ENCODE measurements at places on chromosomes 16 and 17. TPM values are rescaled to one million over a fixed set of nuclear protein-coding genes. Genes with fewer than 3 reads are reported as not detected.

HID1 gene
- 45.6 TPM for total RNA-seq

TMEM238L gene
- total RNA-seq: not detected

CNTD1 gene
- not detected for total RNA-seq

VPS35L gene
- total RNA-seq: 44.6 TPM

AGRP gene
- not detected for total RNA-seq

KCTD19 gene
- total RNA-seq: not detected

SLC13A2 gene
- not detected for total RNA-seq

ENPP7 gene
- total RNA-seq: not detected

WIPI1 gene
- 97.1 TPM for total RNA-seq

EIF1 gene
- 73.2 TPM for total RNA-seq

KRTAP2-2 gene
- not detected for total RNA-seq

TBC1D3K gene
- total RNA-seq: not detected

SLC16A6 gene
- 0.54 TPM for total RNA-seq

MYH8 gene
- not detected for total RNA-seq

TAF1C gene
- total RNA-seq: 10.7 TPM

ZNF287 gene
- total RNA-seq: 2.8 TPM

NXN gene
- total RNA-seq: 128 TPM

ZNF232 gene
- total RNA-seq: 4.9 TPM

FOXL1 gene
- 2.1 TPM for total RNA-seq

ATP1B2 gene
- total RNA-seq: not detected

All from dermis lymphatic vessel endothelial cell (primary cell).